Activated CD4-positive, alpha-beta T cell treated with anti-CD3 and anti-CD28 coated beads for 36 hours (primary cell): ENCODE measurements at places on chromosomes 6 and 20. TPM values are rescaled to one million over a fixed set of nuclear protein-coding genes. Genes with fewer than 3 reads are reported as not detected.

RNF182 gene
- total RNA-seq, result not detected

FIG4 gene
- total RNA-seq, result 17.5 TPM

GRCh38 chr20:59355242-59355641 lies 54.8 kb downstream of the EDN3 start:
- no peak overlapping the region for H3K4me3 ChIP-seq
- H3K27ac ChIP-seq, result no peak overlapping the region
- no peak for DNase-seq
- H3K36me3 ChIP-seq, result no peaks in the 10 kb centered on the region
- no peaks in the 10 kb centered on the region for H3K27me3 ChIP-seq
- peaks cover 2% of the 10 kb centered on the region for H3K4me1 ChIP-seq

DNA sequence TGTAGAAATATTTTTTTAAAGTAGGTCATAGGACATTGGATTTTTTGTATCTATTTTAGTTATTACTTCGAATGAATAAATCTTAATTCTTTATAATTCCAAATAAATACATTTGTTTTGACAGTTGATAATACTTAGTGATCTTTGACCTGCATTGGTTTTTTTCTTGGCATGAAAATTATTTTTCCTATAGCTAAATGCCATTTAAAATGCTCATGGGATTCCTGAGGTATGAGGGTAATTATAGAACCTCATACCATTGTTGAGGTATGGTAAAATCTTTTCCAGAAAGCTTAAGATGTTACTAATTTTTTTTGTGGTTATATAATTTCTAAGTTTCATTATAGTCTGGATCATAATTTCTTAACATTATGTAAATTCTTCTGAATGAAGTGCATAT lies 8.3 kb downstream of the PM20D2 start:
- no peak overlapping the region for H3K4me3 ChIP-seq
- H3K4me1 ChIP-seq, result peaks cover 2% of the 10 kb centered on the region
- no peak overlapping the region for H3K27ac ChIP-seq
- H3K36me3 ChIP-seq, result peaks cover 34% of the 10 kb centered on the region
- H3K27me3 ChIP-seq, result no peaks in the 10 kb centered on the region
- DNase-seq, result no peak

DNA sequence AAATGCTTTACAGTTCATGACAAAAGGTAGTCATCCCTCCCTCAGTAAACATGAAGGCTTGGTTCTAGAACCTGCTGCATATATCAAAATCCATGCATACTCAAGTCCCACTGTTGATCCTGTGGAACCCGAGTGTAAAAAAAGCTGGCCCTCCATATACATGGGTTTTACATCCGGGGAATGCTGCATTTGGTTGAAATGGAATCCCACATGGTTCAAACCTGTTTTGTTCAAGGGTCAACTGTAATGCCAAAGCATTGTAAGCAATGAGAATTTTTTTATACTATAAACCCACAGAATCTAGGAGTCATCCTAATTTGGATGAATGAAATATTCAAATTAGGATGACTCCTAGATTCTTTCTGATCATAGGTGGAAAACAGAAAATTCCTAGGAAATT lies 5.9 kb upstream of the HDAC2 start:
- DNase-seq, result no peak
- peaks cover 5% of the 10 kb centered on the region for H3K4me1 ChIP-seq
- no peak overlapping the region for H3K4me3 ChIP-seq
- no peaks in the 10 kb centered on the region for H3K27me3 ChIP-seq

MOXD1 gene
- total RNA-seq, result not detected

KCNB1 gene
- total RNA-seq, result not detected

- H3K27ac ChIP-seq, result no peak overlapping the region
- H3K27me3 ChIP-seq, result peaks cover 19% of the 10 kb centered on the region
- H3K4me1 ChIP-seq, result no peaks in the 10 kb centered on the region
- DNase-seq, result no peak
- H3K36me3 ChIP-seq, result no peaks in the 10 kb centered on the region
- H3K4me3 ChIP-seq, result no peak overlapping the region
Observed at GRCh38 chr6:44556046-44556445, 168.5 kb downstream of the CDC5L start.

DNA sequence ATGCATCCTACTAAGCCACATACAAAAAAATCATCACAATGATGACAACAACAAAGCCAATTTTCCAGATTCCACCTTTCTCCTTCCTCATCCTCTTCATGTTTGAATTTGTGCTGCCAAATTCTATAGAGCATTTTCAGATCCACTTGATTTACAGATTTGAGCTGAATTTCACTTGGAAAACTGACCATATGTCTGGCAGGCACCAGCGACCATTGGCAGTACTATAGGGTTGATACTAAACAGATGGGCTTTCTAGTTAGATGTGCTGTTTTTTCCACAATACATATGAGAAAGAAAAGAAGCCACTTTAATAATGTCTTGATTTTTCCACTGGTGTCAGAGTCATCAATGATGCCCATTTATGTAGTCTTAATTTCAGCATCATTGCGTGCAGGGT lies 127.0 kb downstream of the PHACTR3 start:
- DNase-seq, result no peak
- H3K4me1 ChIP-seq, result no peaks in the 10 kb centered on the region
- no peaks in the 10 kb centered on the region for H3K36me3 ChIP-seq

- H3K27me3 ChIP-seq, result peaks cover 38% of the 10 kb centered on the region
- H3K4me3 ChIP-seq, result no peak overlapping the region
- no peak overlapping the region for H3K27ac ChIP-seq
- DNase-seq, result peak; percentile 16
- peaks cover 12% of the 10 kb centered on the region for H3K4me1 ChIP-seq
Observed at GRCh38 chr6:30169658-30170614, 6.6 kb downstream of the TRIM15 start.

DNA sequence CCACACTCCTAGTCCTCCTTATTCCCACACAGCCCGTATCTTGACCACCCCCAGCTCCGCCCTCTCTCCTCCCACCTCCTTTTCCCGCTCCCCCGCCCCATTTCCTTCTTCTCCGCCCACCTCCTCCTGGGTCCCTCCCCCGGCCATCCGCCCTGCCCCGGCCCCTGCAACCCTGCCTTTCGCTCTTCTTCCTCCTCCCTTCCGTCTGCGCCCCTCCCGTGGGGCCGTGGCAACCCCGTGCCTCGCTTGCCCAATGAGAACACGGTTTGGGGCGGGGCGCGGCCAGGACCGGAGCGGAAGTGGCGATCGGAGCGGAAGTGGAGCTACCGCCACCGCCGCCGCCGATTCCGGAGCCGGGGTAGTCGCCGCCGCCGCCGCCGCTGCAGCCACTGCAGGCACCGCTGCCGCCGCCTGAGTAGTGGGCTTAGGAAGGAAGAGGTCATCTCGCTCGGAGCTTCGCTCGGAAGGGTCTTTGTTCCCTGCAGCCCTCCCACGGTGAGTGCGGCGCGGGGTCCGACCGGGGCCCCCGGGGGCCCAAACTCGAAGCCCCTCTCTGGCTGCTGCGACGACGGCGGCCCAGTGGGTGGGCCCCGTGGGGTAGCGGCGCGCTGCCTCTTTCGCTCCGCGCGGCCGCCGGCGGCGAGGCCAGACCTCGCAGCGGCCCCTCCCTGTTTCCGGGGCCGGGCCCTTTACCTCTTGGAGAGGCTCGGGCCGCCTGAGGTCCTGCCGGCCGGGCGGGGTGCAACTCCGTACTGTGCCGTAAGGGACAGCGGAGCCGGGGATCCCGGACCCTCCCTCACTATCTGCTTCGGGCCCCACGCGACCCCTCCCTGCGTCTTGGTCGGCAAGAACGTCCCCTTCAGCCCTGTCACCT lies at the start of gene YWHAB:
Gene YWHAB (plus strand): TSS at position 314 of the 874 bp plus-strand sequence. CDS start 15,829 bp downstream, outside the sequence.
- peaks cover 58% of the 10 kb centered on the region for H3K4me1 ChIP-seq
- DNase-seq, result peak; percentile 99
- H3K27me3 ChIP-seq, result no peaks in the 10 kb centered on the region
- H3K27ac ChIP-seq, result peak within 1 kb of the TSS; percentile 95
- H3K36me3 ChIP-seq, result peaks cover 36% of the 10 kb centered on the region

DNA sequence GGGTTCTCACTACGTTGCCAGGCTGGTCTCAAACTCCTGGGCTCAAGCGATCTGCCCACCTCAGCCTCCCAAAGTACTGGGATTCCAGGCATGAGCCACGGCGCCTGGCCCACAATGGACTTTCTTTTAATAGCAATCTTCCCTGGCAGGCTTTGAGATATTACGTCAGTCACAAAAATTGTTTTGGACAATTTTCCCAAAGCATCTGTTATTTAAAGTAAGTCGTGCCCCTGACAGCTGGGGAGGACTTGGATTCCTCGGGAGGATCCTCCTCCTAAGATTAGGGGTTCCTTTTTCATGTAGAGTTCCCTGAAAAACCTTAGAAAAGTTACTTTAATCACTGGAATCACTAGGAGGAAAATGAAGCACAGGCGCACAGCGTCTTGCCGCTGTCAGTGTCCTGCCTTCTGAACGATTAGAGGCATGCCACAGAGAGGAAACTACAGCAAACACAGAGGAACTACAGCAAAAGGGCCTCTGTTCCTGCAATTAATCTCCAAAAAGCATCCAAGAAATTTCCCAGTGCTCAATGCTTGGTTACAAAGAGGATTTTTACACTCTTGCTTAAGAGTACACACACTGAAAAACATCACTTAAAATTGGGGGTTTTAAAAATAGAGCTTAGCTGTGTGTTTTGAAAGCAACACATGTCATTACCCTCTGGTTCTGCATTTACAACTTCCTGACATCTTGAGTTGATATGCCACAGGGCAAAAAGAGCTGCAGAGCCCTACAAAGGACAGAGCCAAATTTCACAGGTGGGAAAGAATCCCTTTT lies 4.5 kb downstream of the ACSS1 start:
- H3K27me3 ChIP-seq, result no peaks in the 10 kb centered on the region
- no peak for DNase-seq
- no peak overlapping the region for H3K27ac ChIP-seq
- H3K4me1 ChIP-seq, result peaks cover 55% of the 10 kb centered on the region
- no peak overlapping the region for H3K4me3 ChIP-seq

RIN2 gene
- not detected for total RNA-seq

AFG1L gene
- 6.6 TPM for total RNA-seq

- no peak overlapping the region for H3K4me3 ChIP-seq
- H3K4me1 ChIP-seq, result no peaks in the 10 kb centered on the region
- H3K36me3 ChIP-seq, result peaks cover 50% of the 10 kb centered on the region
Observed at GRCh38 chr20:38407321-38407720, 27.8 kb downstream of the SNHG17 start.

WRNIP1 gene
- total RNA-seq, result 42.3 TPM

DNA sequence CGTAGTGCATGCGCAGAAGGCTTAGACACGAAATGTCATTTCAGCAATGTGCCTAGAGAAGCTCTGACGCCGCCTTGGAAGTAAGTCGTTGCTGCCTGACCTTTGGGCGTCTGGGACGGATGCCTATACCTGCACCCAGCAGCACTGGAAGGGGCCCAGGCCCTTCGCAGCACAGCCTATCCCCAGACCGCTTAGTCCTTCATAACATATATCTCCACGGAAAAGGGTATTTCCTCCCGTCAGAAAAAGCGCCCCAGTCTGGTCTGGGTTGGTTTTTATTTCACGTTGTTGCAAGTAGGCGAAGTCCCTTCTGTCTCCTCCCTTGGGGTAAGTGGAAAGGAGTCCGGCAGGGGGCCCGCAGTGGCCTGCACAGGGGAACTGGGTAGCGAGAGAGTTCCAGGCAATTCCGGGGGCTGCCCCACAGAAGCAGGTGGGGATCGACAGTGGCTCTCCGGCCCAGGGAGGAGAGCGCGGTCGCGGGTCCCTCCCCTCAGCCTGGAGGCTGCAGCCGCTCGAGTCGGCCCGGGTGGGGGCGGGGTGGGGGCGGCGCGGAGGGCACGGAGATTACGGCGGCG lies 559 bp upstream of the EYA4 start:
- H3K4me3 ChIP-seq, result no peak overlapping the region
- no peak overlapping the region for H3K27ac ChIP-seq
- no peaks in the 10 kb centered on the region for H3K36me3 ChIP-seq
- peak; percentile 6 for DNase-seq

- peak overlapping the region; percentile 83 for H3K4me3 ChIP-seq
- H3K36me3 ChIP-seq, result peaks cover 2% of the 10 kb centered on the region
- peaks cover 50% of the 10 kb centered on the region for H3K4me1 ChIP-seq
- peak overlapping the region; percentile 76 for H3K27ac ChIP-seq
- H3K27me3 ChIP-seq, result peaks cover 2% of the 10 kb centered on the region
Observed at GRCh38 chr20:35617397-35618262, 2.0 kb downstream of the SPAG4 start.

SLC16A10 gene
- 6.2 TPM for total RNA-seq

- H3K4me3 ChIP-seq, result no peak overlapping the region
- H3K36me3 ChIP-seq, result peaks cover 1% of the 10 kb centered on the region
- DNase-seq, result no peak
- peaks cover 13% of the 10 kb centered on the region for H3K4me1 ChIP-seq
- no peak overlapping the region for H3K27ac ChIP-seq
Observed at GRCh38 chr20:36775826-36776225, 2.3 kb upstream of the DSN1 start.

GRCh38 chr6:32371229-32371628 lies 474 bp downstream of the TSBP1 start:
- no peak overlapping the region for H3K27ac ChIP-seq
- H3K4me3 ChIP-seq, result no peak overlapping the region
- H3K36me3 ChIP-seq, result no peaks in the 10 kb centered on the region

MEI4 gene
- not detected for total RNA-seq

SLC35D3 gene
- not detected for total RNA-seq

DNA sequence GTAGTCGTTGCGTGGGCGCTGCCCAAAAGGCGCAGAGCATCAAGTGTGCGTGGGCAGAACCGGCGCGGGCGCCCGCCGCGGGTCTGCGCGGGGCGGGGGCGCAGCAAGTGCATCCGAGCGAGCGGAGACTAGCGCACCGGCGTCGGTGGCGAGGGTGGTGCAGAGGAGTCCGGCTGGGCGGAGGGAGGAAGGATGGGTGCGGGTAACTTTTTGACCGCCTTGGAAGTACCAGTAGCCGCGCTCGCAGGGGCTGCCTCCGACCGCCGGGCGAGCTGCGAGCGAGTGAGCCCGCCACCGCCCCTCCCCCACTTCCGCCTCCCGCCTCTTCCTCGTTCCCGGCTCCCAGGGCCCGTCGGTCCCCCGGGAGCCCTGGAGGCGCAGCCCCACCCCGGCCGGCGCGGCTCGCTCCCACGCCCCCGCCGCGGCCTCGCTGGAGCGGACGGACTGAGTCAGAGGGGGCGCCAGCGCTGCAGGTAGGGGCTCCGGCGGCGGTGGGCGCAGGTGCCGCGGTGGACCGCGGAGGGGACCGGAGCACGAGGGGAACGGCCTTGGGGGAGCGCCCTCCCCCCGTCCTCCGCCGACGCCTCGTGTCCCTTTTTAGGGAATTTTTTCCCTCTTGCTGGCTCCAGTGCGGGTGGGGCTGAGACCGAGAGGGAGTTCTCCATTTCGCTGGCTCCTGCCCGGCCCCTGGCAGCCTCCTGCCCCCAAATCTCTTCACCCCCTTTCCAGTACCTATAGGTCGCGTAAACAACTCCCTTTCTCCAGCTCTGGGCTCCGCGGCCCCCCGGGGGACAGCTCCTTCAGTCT lies 1.6 kb upstream of the DBNDD2 start:
- peak overlapping the region; percentile 73 for H3K4me3 ChIP-seq
- H3K27me3 ChIP-seq, result peaks cover 3% of the 10 kb centered on the region
- peaks cover 22% of the 10 kb centered on the region for H3K4me1 ChIP-seq
- H3K27ac ChIP-seq, result peak overlapping the region; percentile 69
- peaks cover 11% of the 10 kb centered on the region for H3K36me3 ChIP-seq
- peak; percentile 69 for DNase-seq
